ENCODE measurements at places on chromosomes 5 and 9.

DNA sequence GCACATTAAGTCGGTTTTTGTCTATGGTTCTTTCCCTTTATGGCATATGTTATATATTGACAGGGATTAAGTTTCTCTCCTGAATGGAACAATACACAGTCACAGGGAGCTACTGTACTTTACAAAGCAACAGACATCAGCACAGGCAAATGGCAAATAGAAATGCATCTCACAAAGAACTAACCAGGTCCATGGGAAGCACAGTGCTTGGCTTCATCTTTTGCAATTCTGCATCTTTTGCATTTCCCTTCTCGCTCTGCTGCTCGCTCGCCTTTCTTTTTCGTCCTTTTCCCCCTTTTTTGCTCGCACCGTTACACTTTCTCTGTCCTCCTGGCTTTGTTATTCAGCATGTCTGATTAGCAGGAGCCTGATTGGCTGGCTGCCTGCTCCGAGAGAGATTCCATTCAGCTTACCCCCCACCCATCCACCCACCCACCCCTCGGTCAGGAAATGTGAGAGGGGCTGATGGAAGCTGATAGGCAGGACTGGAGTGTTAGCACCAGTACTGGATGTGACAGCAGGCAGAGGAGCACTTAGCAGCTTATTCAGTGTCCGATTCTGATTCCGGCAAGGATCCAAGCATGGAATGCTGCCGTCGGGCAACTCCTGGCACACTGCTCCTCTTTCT is at the start of gene ADAMTSL1:
Gene ADAMTSL1 (plus strand): TSS at position 502 of the 628 bp plus-strand sequence. CDS start 80 bp downstream, at position 582.
- peaks cover 33% of the 10 kb centered on the region for H3K4me1 ChIP-seq
- no peaks in the 10 kb centered on the region for H3K36me3 ChIP-seq
- peak within 1 kb of the TSS; percentile 91 for H3K4me3 ChIP-seq
- DNase-seq: peak; percentile 85

DNA sequence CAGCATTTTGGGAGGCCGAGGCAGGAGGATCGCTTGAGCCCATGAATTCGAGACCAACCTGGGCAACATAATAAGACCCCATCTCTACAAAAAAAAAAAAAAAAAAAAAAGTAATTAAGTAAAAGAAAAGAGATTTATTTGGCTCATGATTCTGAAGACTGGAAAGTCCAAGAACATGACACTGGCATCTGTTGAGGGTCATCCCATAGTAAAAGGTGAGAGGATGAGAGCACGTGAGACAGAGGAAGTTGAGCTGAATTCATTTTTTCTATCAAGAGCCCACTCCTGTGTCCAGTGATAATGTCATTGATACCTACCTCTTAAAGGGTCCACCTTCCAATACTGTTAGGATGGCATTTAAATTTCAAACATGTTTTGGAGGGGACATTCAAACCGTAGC is 19.8 kb downstream of the CREBRF start:
- H3K4me3 ChIP-seq: no peak overlapping the region
- DNase-seq: no peak
- no peaks in the 10 kb centered on the region for H3K27me3 ChIP-seq
- no peak overlapping the region for H3K27ac ChIP-seq

DNA sequence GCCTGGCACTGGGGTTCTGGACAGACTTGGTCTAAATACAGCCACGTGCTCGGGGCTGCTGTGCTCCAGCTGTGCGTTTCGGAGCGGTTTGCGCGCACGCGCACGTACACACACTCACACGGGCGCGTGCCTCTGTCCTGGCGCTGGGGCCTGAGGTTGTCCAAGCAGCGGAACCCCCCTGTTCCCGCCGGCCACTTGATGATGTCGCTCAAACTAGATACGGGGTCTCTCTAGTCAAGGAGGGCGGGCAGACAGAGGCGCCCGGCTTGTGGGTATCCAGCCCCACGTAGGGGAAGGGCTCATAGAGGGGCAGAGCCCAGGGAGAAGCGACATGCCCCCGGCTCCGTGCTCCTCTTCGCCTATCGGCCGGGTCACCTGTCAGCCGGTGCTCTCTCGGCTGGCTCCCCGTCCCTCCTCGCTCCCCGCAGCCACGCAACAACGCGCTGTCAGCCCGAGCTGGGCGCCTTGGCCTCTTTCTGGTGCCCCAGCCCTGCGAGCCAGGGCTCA is 8.9 kb downstream of the NR2F1-AS1 start:
- H3K27me3 ChIP-seq: no peaks in the 10 kb centered on the region
- no peaks in the 10 kb centered on the region for H3K36me3 ChIP-seq
- peak overlapping the region; percentile 21 for H3K27ac ChIP-seq
- peak overlapping the region; percentile 50 for H3K4me3 ChIP-seq
- peaks cover 30% of the 10 kb centered on the region for H3K4me1 ChIP-seq

GRCh38 chr5:173050791-173051190 is 5.4 kb upstream of the CREBRF start:
- peaks cover 16% of the 10 kb centered on the region for H3K4me1 ChIP-seq
- no peaks in the 10 kb centered on the region for H3K36me3 ChIP-seq
- no peak overlapping the region for H3K4me3 ChIP-seq
- DNase-seq: no peak
- H3K27ac ChIP-seq: no peak overlapping the region

DNA sequence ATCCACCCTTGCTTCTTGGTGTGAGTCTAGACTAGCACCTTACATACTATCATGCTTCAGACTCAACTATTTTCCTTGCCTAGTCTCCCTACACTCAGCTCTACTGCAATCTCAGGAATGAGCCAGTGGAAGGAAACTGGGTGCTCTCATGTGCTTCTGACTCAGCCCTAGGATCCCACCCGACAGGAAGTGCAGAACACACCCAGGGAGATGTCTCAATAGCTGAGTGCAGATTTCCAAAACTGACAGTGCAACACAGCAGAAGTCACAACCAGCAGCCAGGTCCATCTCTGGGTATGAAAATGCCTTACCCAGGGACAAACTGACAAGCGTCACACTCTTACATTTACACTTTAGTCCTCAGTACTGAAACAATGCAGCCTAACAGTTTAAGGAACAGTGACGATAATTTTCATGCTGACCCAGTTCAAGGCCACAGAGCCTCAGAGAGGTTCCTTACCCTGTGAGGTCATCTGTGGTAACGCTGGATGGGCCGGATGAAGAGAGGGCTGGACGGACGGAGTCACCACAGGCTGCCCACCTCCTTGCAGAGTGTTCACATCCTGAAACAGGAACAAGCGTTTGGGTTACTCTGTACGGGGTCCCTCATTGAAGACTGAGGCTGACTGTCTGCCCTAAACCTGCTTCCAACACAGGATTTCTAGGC is 33.0 kb downstream of the FKBP15 start:
- H3K27ac ChIP-seq: peak overlapping the region; percentile 73
- H3K4me1 ChIP-seq: peaks cover 10% of the 10 kb centered on the region
- H3K4me3 ChIP-seq: peak overlapping the region; percentile 39
- peaks cover 37% of the 10 kb centered on the region for H3K36me3 ChIP-seq
- peak; percentile 91 for DNase-seq

DNA sequence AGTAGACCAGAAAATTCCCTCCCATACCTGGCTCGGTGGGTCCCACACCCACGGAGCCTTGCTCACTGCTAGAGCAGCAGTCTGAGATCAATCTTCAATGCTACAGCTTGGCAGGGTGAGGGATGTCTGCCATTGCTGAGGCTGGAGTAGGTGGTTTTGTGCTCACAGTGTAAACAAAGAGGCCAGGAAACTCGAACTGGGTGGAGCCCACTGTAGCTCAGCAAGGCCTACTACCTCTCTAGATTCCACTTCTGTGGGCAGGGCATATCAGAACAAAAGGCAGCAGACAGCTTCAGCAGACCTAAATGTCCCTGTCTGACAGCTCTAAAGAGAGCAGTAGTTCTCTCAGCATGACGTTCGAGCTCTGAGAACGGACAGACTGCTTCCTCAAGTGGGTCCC is 5.6 kb upstream of the GZMA start:
- no peaks in the 10 kb centered on the region for H3K4me1 ChIP-seq
- no peaks in the 10 kb centered on the region for H3K36me3 ChIP-seq
- H3K4me3 ChIP-seq: no peak overlapping the region
- H3K27me3 ChIP-seq: peaks cover 2% of the 10 kb centered on the region

DNA sequence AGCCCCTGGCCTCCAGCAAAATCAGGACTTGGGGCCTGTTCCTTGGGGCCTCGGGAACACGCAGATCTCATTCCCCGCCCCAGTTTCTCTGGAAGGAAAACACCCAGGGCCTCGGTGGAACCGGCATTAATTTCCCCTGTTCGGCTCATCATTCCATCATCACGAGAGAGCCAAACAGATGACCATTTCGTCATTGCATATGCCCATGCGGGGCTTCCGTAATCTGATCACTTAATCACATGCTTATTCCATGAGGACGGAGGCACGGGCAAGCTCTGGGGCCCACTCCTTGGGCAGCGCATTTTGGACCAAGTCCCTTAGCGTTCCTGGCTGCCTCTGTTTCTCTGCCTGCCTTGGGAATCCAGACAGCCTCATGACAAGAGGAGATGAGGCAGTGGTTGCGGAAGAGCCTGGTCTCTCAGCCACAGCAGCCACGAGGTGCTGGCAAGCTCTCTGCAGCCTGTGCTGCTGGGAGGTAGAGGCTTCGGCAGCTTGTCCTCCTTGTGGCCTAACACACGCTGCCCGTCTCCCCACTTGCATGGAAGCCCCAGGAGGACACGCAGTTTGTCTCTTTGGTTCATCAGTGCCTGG is 65.0 kb upstream of the IER5L start:
- H3K27me3 ChIP-seq: no peaks in the 10 kb centered on the region
- peak; percentile 34 for DNase-seq
- H3K4me1 ChIP-seq: peaks cover 4% of the 10 kb centered on the region
- H3K27ac ChIP-seq: no peak overlapping the region

GRCh38 chr9:89464300-89464901 is 33.5 kb downstream of the SEMA4D start:
- no peak overlapping the region for H3K27ac ChIP-seq
- H3K4me3 ChIP-seq: no peak overlapping the region
- no peaks in the 10 kb centered on the region for H3K36me3 ChIP-seq

DNA sequence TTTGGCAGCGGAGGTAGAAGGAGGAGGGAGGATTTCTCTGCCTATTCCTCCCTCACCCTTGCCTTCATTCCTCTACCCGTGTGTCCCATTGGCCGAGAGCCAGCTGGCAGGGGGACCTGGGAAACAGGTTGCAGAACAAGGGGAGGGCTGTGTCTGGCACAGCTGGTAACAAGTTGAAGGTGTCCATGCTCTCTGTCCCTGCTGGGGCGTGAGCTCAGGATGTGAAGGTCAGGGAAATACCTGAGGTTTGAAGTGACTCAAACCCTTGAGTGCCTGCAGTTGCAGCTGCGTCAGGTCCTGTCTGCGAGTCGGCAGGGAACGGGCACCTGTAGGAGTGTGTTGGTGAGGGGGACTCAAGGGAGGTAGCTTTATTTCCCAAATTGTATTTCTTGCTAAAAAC is 16.2 kb downstream of the MIGA2 start:
- no peaks in the 10 kb centered on the region for H3K4me1 ChIP-seq
- H3K4me3 ChIP-seq: no peak overlapping the region
- H3K27me3 ChIP-seq: no peaks in the 10 kb centered on the region

DNA sequence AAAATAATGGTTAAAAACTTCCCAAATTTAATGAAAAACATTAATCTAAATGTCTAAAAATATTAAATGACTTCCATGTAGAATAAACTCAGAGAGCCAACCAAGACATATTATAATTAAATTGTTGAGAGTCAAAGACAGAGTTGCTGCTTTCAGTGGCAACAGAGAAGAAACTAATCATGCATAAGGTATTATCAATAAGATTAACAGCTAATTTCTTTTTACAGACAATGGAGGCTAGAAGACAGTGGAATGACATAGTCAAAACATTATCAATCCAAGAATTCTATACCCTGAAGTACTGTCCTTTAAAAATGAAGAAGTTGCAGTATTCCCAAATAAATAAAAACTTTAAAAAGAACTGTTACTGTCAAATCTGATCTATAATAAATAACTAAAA is 268.7 kb downstream of the IRX2 start:
- no peaks in the 10 kb centered on the region for H3K27me3 ChIP-seq
- no peak overlapping the region for H3K27ac ChIP-seq
- no peak overlapping the region for H3K4me3 ChIP-seq
- no peak for DNase-seq
- no peaks in the 10 kb centered on the region for H3K4me1 ChIP-seq
- no peaks in the 10 kb centered on the region for H3K36me3 ChIP-seq

- H3K4me1 ChIP-seq: peaks cover 58% of the 10 kb centered on the region
- peak overlapping the region; percentile 80 for H3K4me3 ChIP-seq
- no peak for DNase-seq
- no peaks in the 10 kb centered on the region for H3K27me3 ChIP-seq
- peak overlapping the region; percentile 97 for H3K27ac ChIP-seq
These were observed 141.4 kb upstream of the OTULINL start for GRCh38 chr5:14440223-14440581.

DNA sequence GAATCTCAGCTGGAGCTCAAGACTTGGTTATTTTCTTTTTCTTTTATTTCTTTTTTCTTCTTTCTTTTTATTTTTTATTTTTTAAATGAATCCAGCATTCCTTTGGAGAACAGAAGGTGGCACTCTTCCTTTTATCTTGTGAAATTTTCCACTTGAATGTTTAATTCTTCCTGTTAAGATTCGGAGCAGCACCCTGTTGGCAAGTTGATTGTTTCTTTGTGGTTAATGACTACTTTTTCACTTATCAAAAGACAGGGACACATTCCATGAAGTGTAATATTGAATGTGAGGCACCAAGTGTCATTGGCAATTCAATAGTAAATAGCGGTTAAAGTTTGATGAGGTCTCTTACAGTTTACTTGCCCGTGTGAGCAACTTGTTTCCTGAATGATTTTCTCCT is 240.5 kb upstream of the CHD1 start:
- DNase-seq: peak; percentile 25
- no peaks in the 10 kb centered on the region for H3K27me3 ChIP-seq
- H3K27ac ChIP-seq: no peak overlapping the region
- no peaks in the 10 kb centered on the region for H3K36me3 ChIP-seq
- H3K4me1 ChIP-seq: no peaks in the 10 kb centered on the region
- H3K4me3 ChIP-seq: no peak overlapping the region

- H3K27me3 ChIP-seq: no peaks in the 10 kb centered on the region
- no peak for DNase-seq
- no peak overlapping the region for H3K4me3 ChIP-seq
- no peaks in the 10 kb centered on the region for H3K36me3 ChIP-seq
These were observed 684.4 kb downstream of the MTRR start for GRCh38 chr5:8553364-8553763.

DNA sequence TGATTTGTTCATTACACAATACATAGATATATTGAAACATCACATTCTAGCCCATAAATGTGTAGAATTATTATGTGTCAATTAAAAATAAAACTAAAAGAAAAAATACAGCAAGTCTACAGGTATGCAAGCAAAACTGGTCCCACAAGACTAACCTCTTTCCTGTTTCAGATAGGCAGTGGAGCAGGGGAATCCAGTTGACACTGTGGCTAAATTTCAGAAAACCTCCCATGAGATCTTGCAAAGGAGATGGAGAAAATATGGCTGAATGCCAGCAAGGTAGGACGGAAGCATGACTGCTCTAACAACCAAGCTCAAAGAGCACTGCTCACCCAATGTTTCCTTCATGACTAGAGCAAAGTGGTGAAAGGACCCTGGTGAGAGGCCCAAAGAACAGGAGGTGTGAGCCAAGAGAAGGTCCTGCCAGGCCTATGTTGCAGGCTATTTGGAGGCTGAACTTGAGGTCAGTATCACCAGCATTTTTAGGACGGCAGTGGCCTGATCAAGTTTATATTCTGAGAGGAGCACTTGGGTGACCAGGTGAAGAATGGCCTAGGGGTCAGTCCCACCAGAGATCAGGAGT is 1.1 kb upstream of the SH3TC2 start:
- no peak for DNase-seq
- H3K27ac ChIP-seq: no peak overlapping the region
- peaks cover 23% of the 10 kb centered on the region for H3K4me1 ChIP-seq
- no peaks in the 10 kb centered on the region for H3K36me3 ChIP-seq
- H3K4me3 ChIP-seq: no peak overlapping the region

Measured in astrocyte (in vitro differentiated cells and primary cell).